Erythroblast (primary cell): ENCODE measurements at places on chromosomes 13 and 19.
A peak's percentile ranks its signal among the peaks of the same experiment; 100 is the strongest.

DNA sequence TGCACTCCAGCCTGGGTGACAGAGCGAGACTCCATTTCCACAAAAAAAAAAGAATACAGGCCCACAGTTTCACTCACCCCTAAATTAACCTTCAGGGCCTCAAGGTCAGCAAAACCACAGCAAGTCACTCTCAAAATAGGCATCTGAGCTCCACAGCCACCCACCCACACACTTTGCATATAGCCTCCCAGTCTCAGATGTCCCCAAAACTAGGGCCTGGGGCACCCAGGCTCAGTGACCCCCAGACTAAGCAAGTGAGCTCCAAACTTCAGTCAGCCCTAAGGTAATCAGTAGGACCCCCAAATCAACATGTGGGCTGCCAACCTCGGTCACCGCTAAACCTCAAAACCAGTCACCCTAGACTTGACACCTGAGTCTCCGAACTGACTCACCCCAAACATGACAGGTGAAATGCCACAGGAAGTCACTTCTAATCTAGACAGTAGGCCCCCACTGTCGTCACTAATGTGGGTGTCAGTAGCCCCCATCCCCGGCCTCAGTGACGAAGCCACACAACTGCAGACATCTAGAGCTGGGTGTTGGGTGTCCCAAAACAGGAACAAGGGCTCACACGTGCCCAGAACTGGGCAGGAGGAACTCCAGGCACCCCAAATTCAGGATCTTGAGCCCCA is 13.9 kb downstream of the RABAC1 start:
- DNase-seq, result no peak

GRCh38 chr19:1169411-1169791 is 4.7 kb downstream of the SBNO2 start:
- no peak for DNase-seq

GRCh38 chr13:105902396-105902795 is 633.1 kb downstream of the EFNB2 start:
- no peak for DNase-seq

DNA sequence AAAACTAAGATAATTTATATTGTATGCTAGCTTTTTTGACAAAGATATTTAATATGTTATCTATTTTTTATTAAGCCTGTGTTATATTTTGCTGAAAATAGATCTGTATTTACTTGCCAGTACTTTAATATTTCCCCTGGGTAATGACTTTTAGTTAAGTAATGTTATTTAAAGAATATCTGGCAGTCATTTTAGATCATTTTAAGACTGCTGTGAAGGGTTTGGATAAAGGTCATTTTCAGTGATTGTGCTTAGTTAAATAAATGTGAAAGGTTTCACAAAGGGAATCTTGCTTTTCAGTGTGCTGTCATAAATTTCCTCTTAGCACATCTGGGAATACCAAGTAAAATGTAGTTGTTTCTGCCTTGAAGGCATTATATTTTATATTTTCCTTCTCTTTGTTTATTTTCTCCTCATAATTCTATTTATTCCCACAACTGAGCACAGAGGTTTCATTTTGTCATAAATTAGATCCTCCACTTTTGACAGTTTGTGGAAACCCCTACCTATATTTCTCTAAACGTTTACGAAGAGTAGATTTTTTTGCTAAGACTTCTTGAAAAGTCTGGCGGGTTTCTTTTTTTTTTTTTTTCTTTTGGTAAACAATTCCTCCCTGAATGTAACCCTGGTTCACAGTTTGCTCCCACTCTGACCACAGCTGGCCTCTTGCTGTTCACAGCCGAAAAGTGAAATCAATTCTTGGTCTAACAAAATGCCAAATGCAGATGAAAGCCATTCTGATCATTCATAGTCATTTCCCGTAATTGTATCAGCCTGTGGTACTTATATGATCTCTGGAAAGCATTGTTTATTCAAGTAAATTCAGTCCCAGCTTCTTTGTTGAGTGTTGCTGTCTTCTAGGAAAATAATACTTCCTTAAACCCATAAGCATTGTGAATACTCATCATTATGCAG is 87.8 kb downstream of the MAB21L1 start:
- no peak for DNase-seq

DNA sequence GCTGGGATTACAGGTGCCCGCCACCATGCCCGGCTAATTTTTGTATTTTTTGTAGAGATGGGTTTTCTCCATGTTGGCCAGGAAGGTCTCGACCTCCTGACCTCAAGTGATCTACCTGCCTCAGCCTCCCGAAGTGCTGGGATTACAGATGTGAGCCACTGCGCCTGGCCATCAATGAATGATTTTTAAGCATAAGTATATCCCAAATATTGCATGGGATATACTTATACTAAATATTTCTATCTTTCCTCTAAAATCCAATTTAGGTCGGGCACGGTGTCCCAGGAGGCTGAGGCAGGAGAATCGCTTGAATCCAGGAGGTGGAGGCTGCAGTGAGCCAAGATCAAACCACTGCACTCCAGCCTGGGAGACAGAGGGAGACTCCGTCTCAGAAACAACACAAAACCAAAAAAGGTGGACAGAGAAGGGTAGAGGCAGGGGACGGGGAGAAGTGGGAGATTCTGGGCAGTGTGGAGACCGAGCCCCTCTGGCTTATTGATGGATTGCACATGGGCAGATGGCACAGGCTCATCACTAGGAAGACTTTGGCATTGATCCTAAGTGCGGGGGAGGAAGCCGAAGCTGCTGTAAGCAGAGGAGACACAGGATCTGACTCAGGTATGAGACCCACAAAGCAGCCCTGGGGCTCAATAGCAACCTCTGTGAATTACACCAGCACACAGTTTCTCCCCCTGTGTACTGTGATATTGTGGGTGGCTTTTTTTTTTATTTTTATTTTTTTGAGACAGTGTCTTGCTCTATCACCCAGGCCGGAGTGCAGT is 13.5 kb downstream of the ARRDC5 start:
- DNase-seq, result no peak

DNA sequence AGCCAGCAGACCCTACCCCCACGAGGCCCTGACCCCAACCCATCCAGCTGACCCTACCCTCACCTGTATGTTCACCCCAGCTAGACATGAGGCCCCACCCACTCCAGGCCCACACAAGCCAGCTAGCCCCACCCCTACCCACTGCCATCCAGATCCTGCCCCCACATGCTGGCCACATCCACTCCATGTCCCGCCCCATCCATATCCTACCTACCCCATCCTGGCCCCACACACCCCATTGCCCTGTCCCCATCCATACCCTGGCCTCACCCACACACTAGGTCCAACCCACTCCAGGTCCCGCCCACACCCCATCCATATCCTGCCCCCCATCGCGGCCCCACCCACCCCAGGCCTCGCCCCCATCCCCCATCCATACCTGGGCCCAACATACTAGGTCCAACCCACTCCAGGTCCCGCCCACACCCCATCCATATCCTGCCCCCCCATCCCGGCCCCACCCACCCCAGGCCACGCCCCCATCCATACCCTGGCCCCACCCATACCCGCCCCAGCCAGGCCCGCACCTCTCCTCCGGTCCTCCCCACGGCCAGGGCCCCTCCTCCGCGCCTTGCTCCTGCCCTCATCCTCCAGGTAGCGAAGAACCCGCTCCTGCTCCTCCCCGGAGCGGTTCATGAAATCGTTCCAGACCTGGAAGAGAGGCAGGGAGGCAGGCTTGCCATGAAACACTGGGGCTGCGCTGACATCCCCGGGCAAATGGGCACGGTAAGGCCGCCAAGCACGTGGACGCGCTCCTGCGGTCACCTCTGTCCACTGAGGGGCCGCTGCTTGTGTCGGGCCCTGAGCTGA is 7.2 kb downstream of the RNU6-9 start:
- peak; percentile 48 for DNase-seq

GRCh38 chr13:27481766-27482165 is 31.4 kb upstream of the MTIF3 start:
- DNase-seq, result peak; percentile 56

DNA sequence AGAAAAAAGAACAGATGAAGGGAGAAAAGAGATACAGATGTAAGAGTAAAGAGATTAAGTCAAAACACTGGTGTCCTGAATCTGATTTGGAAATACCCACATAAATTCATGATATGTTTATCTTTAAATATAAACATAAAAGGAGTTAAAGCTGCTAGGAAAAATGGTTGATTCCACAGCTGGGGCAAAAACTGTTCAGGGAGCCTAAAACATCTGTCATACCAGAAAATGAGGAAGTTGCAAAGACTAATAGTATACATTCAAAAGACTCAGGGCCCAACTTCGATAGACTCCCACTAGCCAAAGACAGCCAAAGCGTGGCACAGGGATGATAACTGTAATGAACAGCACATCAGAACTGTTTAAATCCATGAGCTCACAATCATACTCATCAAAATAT is 62.0 kb downstream of the ABCC4 start:
- DNase-seq, result no peak

DNA sequence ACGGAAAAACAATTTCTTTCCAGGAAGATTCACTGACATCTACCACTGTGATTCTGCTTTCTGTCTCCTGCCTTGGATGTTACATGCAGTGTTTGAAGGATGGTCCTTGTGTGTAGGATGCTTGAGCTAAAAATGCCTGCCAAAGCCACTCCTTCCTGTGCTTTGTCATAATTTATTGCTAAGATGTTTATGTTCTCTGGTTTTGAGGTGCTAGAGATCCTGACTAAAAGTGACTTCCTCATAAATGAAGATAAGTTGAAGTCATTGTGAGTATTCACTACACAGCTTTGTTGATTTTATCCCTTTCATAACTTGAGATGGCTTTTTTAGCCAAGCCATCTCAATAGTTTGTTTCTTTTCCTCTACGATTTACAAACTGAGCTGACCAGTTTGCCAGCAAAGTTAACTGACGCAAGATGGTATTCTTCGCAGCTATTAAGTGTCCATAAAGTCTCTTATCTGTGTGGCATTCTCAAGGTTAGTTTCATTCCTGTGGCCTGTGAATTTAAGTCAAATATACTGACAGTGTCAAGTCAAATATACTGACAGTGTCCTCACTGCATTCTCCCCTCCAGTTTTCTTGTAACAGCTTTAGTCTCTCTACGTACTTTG is 15.7 kb upstream of the FBXL3 start:
- no peak for DNase-seq

DNA sequence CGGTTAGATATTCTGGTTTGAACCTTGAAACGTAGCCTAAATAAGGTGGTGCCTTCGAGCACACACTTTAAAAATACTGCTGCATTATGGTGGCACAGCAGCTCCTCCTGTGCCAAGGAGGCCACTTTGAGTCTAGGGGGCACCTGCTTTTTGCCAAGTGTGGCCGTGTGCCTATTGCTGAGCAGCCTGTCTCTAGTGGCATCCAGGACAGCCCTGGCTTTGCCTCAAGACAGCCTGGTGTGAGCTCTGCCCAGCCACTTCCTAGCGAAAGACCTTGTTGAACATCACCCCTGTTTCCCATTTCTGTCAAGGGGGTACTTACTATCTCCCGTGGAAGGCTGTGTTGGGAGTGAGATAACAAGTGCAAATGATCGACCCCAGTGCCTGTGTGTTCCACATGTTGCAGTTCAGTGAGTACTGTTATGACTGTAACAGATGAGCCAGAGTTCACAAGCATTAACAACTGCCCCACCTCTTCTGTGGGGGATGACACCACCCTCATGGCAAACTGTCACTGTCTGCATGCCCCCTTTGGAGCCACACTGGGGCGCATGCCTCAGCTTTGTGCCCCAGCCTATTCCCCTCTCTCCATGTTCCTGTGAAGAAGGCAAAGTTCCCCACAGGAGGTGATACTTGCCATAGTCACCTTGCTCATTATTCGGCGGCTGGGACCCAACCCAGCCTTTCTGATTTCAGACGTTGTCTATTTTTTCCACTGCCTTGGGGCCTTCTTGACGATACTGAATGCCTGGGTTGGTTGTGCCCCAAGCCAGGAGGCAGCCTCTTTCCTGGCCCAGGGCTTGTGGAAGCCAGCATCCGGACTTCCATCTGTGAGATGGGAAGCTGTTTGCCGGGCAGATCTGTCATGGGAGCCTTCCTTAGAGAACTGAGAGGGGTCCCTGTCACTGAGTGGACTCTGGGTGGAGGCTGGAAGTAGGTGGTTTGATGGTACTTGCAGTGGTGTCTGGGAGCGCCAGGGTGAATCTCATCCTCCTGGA is 5.4 kb downstream of the GATAD2A start:
- DNase-seq, result peak; percentile 61

- no peak for DNase-seq
Observed at GRCh38 chr13:113075711-113076110, 29.9 kb upstream of the F7 start.

DNA sequence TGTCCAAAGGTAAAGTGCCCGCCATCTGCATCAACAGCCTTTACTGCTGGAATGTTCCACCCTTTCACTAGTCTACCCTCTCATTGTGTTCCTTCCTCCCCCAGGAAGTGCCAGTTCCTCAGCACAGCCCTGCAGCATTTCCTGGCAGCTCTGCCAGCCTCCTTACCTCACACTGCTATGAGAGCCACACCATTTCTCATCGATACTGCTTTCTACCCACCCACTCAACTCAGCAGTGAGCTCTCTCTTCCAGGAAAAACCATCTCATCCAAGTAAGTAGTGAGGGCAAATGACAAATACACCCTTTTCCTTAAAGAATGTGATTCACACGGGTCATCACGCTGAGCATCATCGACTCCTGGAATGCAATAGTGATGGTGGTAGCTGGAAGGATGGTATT is 19.8 kb downstream of the UQCRFS1 start:
- DNase-seq, result no peak

DNA sequence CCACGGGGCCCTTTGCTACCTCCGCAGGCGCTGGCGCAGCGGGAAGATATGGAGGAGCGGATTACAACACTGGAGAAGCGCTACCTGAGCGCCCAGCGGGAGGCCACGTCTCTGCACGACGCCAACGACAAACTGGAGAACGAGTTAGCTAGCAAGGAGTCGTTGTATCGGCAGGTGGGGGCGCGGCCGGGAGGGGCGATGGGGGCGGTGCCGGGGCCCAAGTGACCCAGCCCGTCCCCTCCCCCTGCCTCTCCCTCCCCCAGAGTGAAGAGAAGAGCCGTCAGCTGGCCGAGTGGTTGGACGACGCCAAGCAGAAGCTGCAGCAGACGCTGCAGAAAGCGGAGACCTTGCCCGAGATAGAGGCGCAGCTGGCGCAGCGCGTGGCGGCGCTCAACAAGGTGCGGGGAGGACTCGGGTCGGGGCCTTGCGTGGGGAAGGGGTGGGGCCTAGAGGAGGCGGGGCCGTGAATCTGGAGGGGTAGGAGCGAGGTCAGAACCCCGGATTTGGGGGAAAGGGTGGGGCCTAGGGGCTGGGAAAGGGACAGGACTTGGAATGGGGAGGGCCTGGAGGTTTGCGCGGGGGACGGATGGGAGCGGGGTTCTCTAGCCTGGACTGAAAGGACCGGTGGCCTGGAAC is 13.7 kb downstream of the PPFIA3 start:
- peak; percentile 67 for DNase-seq

DNA sequence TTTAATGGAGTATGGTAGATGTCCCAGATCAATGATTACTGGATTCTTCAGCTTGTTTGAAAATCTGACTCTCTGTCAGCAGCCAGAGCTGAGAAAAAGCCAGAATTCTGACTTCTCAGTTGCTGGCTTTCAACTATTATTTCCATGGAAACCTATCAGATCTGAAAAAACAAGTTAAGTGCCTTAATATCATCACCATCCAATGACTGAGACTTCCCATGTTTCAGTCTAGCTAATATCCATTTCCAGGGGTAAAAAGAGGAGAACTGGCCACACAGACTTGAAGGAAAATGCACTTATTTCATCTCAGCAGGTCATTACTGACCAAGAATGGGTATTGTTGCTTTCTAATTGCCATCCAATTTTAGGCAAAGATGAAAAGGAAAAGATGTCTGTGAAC is 75.2 kb downstream of the TNFSF11 start:
- DNase-seq, result no peak
